Heart left ventricle (tissue), 16 donors: ENCODE measurements at places on chromosomes 12 and 14. TPM values are rescaled to one million over a fixed set of nuclear protein-coding genes. Genes with fewer than 3 reads are reported as not detected.

Gene BEGAIN
- total RNA-seq = 2.0 TPM

Gene OTOGL
- 0.21 TPM for total RNA-seq

Gene STAC3
- 0.95 TPM for total RNA-seq

Gene FGF23
- total RNA-seq = not detected

Gene RIMBP2
- not detected for total RNA-seq

Gene OXA1L
- 98.2 TPM for total RNA-seq

Gene ATG14
- 14.8 TPM for total RNA-seq

GRCh38 chr14:103105580-103106150 lies 11.1 kb downstream of the EXOC3L4 start:
- H3K4me3 ChIP-seq = no peak overlapping the region
- no peaks in the 10 kb centered on the region for H3K36me3 ChIP-seq
- peaks cover 47% of the 10 kb centered on the region for H3K27me3 ChIP-seq
- peaks cover 32% of the 10 kb centered on the region for H3K4me1 ChIP-seq
- H3K27ac ChIP-seq = no peak overlapping the region
- DNase-seq = no peak

DNA sequence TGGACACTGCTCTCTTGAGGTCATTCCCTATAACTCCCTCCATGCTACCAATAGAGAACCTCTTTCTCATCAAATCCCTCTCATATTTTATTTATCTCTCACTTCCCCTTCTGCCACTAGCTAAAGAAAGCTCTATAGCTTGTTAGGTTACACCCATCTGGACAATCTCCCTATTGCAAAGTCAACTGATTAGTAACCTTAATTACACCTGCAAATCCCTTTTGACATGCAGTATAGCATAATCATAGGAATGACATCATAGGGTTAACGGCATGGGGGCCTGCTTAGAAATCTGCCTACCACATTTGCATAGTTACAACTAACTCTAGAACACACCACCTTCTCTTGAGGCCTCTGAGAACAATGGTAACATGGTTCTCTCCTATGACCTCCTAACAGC lies 181.2 kb downstream of the EMP1 start:
- H3K27ac ChIP-seq = no peak overlapping the region
- DNase-seq = no peak
- no peaks in the 10 kb centered on the region for H3K27me3 ChIP-seq
- H3K4me1 ChIP-seq = no peaks in the 10 kb centered on the region
- no peak overlapping the region for H3K4me3 ChIP-seq

DNA sequence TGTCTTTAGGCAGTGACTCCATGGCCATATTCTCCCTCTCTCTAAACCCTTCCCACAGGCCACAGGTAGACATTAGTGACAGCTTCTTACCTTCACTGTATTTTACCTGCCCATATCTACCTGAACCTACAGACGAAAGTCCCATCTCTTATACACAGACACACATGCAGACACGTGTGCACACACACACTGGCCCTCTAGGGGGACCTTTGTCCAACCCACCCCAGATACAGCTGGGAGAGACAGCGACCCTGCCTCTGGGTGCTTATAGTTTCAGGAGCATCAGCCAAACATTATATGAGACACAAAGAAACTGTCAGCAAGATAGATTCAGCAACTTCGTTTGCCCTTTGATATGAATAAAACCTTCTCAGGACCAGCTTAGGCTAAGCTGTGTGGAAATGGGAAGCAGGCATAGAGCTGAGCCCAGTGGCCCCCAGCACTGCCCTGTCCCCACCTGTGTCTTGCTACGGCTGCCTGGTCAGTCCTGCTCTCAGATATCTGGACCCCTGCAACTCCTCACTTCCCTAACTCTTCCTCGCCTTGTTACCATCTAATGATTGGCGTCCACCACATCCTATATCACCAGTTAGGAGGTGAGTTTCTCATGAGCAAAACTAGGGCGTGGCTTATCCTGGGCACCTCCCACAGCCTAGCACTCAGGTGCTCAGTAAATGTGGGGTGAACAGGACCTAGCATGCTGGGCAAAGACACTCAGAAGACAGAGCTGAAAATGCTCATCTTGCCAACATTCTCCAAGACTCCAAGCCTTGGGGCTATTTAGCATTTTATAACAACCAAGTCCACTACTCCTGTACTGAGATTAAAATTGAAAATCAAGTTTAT lies 12.0 kb upstream of the CD9 start:
- H3K27me3 ChIP-seq = no peaks in the 10 kb centered on the region
- no peaks in the 10 kb centered on the region for H3K36me3 ChIP-seq
- no peak overlapping the region for H3K27ac ChIP-seq
- DNase-seq = no peak
- no peak overlapping the region for H3K4me3 ChIP-seq
- H3K4me1 ChIP-seq = peaks cover 7% of the 10 kb centered on the region

DNA sequence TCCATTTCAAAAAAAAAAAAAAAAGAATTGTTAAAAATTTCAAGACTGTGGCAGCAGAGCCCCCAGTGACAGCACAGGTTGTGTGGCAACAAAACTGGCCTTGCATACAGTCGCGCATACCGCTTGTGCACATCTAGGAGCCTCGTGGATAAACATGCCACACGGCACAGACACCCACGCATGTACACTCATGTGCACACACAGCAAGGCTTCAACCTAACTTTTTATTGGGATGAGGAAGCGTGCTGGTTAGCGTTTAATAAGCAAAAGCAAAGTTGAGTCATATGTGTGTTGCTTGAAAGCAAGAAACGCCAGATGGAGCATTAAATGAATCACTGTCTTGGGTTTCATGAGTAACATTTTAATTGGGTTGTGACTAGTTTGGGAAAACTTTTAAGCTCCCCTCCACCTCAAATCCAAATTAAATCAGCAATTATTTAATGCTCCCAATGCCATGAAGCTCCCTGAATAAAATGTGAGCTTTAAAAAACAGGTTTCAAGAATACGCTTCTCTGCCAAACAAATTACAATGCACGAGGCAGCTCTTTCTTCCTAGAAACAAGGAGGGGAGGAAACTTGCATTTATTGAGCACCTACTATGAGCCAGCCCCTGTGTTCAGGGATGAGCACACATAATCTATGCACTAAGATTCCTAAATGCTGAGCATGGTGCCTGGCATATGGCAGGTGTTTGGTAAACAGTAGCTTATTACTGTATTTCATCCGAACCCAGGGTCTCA lies 35.7 kb upstream of the EML1 start:
- H3K36me3 ChIP-seq = no peaks in the 10 kb centered on the region
- H3K4me1 ChIP-seq = peaks cover 56% of the 10 kb centered on the region
- no peak overlapping the region for H3K4me3 ChIP-seq
- DNase-seq = no peak
- no peaks in the 10 kb centered on the region for H3K27me3 ChIP-seq

DNA sequence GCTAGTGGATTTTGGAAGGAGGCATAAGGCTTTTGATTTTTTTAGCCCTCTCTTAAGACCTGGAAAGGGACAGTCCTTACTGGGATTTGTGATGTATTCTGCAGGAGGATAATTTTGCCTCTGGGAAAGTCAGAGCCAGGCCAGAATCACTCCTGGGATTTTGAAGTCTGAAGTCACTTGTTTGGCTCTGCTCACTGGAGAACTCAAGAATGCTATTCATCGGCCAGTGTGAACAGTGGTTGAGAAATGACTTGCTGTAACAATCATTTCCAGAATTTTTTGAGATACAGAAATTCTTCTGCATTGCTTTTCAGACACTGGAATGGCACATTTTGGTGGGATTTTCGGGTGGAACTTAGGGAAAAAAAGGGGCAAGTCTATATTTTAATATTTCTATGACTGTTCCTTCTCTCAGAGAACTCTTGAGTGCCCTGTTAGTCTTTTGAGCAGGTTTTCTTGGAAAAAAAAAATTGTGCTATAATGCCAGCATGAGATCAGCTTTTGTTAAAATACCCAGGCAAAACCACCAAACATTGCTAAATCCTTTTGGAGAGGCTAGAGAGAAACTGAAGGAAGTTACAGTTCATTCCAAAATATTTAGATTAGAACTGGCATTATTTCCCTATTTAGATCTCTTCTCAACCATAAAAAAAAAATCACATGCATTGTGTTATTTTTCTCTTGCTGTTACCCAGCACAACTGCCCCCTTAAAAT lies 26.1 kb upstream of the BHLHE41 start:
- DNase-seq = peak; percentile 25
- H3K27ac ChIP-seq = peak overlapping the region; percentile 45
- H3K4me3 ChIP-seq = no peak overlapping the region

DNA sequence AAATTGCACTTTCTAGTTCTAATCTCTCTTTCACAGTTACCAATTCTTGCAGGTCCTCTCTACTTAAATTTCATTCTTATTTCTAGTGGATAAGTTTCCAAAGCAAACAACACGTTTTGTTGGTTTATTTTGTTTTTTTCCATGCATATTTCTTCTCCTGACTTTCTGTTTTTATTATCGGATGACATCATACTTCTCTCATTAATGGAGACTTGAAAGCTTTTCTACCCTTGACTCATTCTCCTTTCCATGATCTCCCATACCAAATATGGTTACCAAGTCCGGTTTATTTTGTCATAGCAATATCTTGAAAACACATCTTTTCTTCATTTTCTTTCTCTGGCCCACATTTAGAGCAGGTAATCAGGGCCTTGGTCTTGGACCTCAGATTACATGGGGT lies 796.5 kb downstream of the GALC start:
- no peaks in the 10 kb centered on the region for H3K4me1 ChIP-seq
- no peak for DNase-seq
- H3K27ac ChIP-seq = no peak overlapping the region
- H3K27me3 ChIP-seq = no peaks in the 10 kb centered on the region

- no peaks in the 10 kb centered on the region for H3K36me3 ChIP-seq
- H3K4me1 ChIP-seq = no peaks in the 10 kb centered on the region
- no peak overlapping the region for H3K4me3 ChIP-seq
- no peaks in the 10 kb centered on the region for H3K27me3 ChIP-seq
- no peak for DNase-seq
Observed at GRCh38 chr14:31410048-31410650, 10.2 kb downstream of the HEATR5A start.

DNA sequence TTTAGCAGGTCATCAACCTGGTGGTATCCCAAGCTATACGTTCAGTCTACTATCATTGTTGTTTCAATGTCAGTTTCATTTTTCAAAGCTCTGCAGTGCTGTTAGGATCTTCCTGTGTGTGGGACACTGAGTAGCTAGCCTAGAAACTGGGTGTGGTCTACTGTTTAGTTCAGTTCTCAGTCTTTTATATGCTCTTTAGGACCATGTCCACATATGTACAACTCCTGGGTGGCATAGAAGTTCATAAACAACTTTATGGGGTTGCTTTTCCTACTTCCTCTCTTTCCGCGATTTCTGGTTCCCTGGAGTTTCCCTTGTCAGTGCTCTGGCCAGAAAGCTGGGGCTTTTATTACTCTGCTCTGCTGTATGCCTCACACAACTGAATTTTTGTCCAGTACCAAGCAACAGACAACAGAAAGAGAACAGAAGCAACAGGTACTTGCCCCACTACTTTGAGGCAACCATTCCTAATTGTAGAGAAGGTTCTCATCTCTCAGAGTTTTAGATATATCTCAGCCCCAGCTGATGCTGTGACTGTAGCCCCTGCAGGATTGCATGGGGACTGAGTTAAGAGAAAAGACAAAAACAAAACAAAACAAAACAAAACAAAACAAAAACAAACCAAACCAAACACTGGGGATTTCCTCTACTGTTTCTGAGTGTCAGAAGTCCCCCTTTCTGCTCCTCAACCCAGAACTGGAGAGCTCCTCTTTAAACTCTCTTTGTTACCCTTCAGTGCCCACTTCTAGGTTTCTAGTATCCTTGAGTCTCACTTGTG lies 30.3 kb downstream of the MIS18BP1 start:
- DNase-seq = no peak
- H3K36me3 ChIP-seq = peaks cover 9% of the 10 kb centered on the region
- H3K27me3 ChIP-seq = no peaks in the 10 kb centered on the region
- no peak overlapping the region for H3K4me3 ChIP-seq
- H3K27ac ChIP-seq = no peak overlapping the region

DNA sequence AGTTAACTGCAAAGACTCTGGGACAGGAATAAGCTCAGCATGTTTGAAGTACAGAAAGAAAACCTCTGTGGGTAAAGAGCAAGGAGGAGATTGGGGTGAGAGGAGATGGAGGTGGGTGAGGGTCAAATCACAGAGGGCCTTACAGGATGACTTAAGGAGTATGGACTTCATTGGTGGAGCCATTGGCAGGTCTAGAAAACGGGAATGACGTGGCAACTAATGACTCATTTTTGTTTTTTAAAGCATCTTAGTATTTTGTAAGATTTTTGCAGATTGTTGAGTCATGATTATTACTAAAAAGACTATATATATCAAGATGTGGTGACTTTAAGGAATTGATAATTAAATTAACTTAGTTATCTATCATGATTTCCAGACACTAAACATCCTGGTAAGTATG lies 18.5 kb downstream of the UTP20 start:
- H3K4me3 ChIP-seq = no peak overlapping the region
- no peaks in the 10 kb centered on the region for H3K27me3 ChIP-seq
- no peaks in the 10 kb centered on the region for H3K4me1 ChIP-seq
- no peak overlapping the region for H3K27ac ChIP-seq
- H3K36me3 ChIP-seq = peaks cover 97% of the 10 kb centered on the region
- DNase-seq = no peak

DNA sequence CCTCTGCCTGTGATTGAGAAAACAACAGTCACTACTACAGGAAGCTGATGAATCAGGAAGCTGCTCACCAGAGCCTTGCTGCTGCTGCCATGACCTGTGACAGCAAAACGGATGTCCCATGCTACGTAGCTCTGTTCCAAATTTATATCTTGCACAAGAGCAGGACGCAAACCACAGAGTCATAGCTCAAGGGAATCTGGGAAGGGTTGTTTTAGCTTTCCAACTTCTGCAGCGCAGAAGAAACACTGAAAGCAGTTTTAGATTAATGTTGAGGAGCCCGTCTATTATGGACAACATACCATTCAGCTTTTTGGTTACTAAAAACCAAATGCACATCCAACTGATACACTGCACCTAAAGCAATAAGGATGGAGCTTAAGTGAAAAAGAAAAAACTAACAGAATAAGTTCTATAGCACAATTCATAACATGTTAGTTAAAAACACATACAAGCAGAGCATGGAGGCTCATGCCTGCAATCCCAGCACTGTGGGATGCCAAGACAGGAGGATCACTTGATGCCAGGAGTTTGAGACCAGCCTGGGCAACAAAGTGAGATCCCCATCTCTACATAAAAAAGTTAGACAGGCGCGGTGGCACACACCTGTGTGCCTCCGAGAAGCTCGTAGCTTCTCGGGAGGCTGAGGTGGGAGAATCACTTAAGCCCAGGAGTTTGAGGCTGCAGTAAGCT lies 1.7 kb upstream of the ANKRD33 start:
- DNase-seq = peak; percentile 87
- peaks cover 15% of the 10 kb centered on the region for H3K4me1 ChIP-seq
- no peaks in the 10 kb centered on the region for H3K27me3 ChIP-seq
- H3K27ac ChIP-seq = peak overlapping the region; percentile 67

DNA sequence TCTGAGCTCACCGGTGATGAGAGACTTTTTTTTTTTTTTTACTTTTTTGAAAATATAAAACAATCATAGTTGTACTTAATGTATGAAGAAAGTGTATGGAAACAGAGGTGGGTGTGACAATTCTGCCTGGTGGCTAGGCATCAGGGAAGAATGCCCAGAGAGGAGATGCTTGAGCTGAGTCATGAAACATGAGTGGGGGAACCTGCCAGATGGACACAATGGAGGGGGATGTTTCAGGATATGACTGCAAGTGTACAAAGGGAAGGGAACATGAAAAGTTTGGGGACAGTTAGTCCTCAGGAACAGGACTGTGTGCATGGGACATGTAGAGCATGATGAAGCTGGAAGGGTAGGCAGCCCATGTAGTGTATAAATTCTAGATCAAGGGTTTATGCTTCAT lies 274.2 kb upstream of the E2F7 start:
- no peaks in the 10 kb centered on the region for H3K36me3 ChIP-seq
- no peaks in the 10 kb centered on the region for H3K27me3 ChIP-seq
- H3K27ac ChIP-seq = no peak overlapping the region
- H3K4me1 ChIP-seq = peaks cover 8% of the 10 kb centered on the region

GRCh38 chr14:99128185-99128584 lies 143.8 kb downstream of the BCL11B start:
- H3K4me3 ChIP-seq = no peak overlapping the region
- DNase-seq = no peak
- no peak overlapping the region for H3K27ac ChIP-seq
- H3K36me3 ChIP-seq = no peaks in the 10 kb centered on the region
- H3K27me3 ChIP-seq = peaks cover 19% of the 10 kb centered on the region
